ENCODE measurements at places on chromosomes 4 and X.

DNA sequence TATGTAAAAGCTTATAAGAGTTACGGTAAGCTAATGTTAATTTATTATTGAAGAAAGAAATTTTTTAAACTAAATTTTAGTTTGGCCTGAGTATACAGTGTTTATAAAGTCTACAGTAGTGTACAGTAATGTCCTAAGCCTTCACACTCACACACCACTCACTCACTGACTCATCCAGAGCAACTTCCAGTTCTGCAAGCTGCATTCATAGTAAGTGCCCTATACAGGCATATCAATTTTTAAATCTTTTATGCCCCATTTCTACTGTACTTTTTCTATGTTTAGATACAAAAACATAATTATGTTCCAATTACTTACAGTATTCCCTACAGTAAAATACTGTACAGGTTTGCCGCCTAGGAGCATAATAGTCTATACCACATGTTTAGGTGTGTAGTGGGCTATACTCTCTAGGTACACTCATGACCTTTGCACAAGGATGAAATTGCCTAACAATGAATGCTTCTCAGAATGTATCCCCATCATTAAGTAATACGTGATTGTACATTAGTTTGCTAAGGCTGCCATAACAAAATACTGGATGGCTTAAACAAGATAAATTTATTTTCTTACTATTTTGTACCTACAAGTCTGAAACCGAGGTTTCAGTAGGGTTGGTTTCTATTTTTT lies 333.8 kb upstream of the PCDH7 start:
- DNase-seq = no peak

DNA sequence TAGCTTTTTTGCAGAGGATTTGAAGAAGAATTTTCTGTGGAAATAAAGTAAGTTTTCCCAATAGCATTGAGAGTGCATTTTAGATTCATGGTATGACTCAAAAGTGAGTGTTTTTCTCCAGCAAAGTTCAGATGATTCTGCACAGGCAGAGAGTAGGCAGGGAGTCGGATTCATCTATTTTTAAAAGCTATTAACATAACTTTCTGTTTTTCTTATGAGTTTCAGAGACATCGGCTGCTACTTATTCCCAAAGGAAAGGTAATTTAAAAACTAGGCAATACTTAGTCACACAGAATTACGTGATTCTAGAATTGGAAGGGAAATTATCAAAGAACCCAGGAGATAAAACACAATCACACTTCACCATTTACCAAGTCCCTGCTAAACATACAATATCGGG lies 4.4 kb downstream of the CCDC110 start:
- no peak for DNase-seq

DNA sequence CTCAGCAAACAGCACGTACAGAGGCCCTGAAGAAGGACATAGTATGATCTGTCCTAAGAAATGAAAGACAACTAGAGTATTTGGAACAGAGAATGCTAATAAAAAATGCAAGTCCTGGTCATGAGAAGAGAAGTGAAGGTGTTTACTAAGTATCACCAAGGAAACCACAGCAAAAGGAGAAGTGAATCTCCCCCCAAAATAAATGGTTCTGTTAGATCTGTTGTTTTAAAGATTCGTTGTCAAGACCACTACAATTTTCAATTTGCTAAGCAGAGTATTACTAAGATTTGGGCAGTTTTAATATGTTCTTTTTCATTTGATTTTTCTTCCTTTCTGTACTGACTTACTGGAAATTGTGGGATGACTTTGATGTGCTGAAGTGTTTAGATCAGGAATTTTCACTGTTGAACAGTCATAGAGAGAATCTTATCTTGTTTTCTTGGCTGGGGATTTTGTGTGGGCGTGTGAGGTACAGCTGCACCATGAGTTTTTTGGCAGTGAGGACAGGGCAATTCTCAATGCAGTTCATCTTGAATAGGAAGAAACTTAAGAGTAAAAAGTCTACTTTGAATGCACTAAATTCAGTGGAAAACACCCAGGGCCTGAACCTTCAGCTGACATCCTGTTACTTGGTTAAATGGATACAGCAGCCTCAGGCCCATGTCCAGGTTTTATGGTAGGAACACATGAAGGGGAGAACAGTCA lies 132.2 kb downstream of the STIM2 start:
- peak; percentile 19 for DNase-seq

GRCh38 chr4:119946359-119946758 lies 120.3 kb downstream of the MAD2L1 start:
- no peak for DNase-seq

GRCh38 chr4:82276332-82276640 lies 97.5 kb downstream of the HNRNPD start:
- no peak for DNase-seq

GRCh38 chr4:1590244-1590643 lies 93.9 kb downstream of the FAM53A start:
- no peak for DNase-seq

- DNase-seq = no peak
Observed at GRCh38 chr4:74044677-74045076, 6.2 kb upstream of the CXCL3 start.
